ENCODE measurements at places on chromosomes 1 and 21.

GRCh38 chr1:26959722-26960624 lies at the start of gene KDF1:
TSS of gene KDF1 (minus strand) at chr1:26960468. CDS start at chr1:26952380, 8,088 bp downstream.
- DNase-seq, result no peak

DNA sequence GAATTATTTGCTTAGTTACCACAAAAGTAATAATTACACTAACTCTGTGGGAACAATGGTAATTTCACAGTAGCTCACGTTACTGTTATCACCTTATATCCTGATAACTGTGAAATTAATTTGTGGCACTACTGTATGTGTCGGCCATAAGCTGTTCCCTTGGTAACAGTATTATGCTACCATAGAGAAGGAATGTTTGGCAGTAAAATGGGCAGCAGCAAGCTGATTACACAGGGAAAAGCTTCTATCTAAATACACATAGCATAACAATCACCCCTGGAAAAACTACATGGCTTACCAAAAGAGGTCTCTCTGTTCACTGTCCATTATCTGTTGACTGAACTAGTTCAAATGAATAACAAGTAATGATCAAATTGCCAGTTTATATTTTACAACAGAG lies 124.1 kb downstream of the DPYD start:
- no peak for DNase-seq

- DNase-seq, result no peak
Observed at GRCh38 chr1:23553231-23554126, 5.8 kb downstream of the ID3 start.

DNA sequence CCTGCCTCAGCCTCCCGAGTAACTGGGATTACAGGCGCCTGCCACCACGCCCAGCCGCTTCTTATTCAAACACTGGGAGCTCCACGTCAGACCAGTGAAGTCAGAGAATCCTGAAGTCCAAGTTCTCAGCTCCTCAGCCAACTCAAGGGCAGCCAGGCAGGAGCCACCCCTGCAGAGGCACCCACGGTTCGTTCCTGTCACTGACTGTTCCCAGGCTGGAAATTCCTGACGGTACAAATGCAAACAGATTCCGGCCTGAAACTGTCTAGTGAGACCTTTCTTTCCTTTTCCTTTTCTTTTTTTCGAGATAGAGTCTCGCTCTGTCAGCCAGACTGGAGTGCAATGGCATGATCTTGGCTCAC lies 11.7 kb downstream of the SLC35E2B start:
- DNase-seq, result no peak

GRCh38 chr1:7988576-7988975 lies 27.1 kb downstream of the PARK7 start:
- DNase-seq, result no peak

DNA sequence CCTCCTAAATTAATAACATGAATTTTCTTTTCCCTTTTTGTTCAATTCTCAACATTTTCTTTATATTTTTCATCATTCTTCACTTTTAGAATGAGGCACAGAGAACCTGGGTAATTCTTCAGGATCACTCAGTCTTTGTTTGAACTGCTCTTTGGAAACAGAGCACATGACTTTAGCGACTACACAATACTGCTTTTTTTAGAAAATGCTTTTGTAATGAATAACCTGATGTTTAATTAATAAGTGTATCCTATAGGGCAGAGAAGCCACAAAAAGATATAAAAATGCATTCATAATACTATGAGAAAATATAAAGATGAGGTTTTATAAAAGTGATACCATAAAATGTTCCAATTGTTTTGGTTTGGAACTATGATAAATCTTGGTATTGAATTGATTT lies 77.8 kb downstream of the LRRC7 start:
- DNase-seq, result no peak

DNA sequence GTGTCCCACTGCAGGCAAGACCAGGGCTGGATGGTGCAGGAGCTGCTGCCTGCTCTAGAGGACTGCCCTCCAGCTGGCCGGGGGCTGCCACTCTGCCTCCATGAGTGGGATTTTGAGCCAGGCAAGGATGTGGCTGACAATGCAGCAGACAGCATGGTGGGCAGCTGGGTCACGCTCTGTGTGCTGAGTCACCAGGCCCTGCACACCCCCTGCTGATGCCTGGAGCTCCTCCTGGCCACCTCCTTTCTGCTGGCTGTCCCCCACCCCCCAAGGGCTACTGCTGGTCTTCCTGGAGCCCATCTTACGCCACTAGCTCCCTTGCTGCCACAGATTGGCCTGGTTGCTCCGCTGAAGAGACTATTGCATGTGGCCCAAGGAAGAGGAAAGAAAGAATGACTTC lies 3.9 kb upstream of the ZSCAN20 start:
- DNase-seq, result no peak

- no peak for DNase-seq
Observed at GRCh38 chr1:234093741-234094140, 189.3 kb downstream of the SLC35F3 start.

GRCh38 chr1:76866566-76866965 lies 714 bp upstream of the ST6GALNAC5 start:
- DNase-seq, result no peak

- no peak for DNase-seq
Observed at GRCh38 chr1:37822906-37823815, 15.2 kb upstream of the YRDC start.

DNA sequence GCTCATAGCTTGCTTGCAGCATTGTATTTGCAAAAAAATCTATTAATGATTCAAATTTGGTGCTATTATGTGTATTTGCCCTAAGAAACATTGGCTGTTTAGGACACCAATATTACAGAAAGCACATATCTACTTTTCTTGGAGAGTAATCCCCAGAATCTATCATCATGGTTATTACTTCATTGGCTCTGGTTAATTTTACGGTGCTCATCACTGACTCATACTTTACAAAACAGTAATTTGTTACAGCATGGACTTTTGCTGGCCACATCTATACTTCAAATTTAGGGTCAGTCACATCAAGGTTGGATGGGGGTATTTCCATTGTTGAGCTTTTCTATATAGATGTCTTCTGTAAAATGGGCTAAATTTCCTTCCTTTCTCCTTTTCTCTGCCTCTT lies 45.7 kb downstream of the SH3GLB1 start:
- DNase-seq, result no peak

DNA sequence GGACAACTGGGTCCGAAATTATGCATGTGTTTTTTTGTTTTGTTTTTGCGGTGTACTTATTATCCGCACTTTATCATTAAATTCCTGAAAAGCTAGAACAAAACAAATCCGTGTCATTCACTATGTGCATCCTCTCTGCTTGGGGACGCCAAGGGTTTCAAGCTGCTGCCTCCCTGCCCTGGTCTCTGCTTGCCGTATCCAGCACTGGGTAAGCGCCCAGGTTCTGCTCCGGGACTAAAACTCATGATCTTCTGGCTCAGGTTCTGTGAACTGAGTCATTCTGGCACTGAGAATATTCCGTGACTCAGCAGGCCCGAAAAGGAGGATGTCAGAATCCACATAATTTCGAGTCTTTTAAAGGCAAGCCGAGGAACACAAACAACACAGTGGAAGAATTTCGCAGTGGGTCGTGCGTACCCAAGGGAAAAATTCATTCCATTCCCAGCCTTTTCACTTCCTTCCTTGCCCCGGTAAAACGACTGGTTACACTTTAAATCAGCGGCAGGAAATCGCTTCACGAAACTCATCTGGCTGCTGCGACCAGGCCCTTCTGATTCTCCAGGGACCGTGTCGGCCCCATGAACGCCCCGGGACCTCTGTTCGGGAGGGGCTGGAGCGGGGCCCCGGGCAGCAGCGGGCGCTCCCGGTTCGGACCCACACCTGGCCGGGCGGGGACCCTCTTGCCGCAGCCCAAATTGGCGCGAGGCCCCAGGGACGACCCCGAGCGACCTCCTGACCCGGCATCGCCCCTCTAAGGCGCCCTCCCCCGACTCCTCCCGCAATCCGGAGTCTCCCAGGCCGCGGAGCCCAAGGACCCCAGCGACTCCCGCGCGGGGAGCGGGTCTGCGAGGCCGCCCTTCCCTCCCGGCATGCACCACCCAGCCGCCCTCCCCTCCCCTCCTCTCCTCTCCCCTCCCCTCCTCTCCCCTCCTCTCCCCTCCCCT lies 746 bp upstream of the LAMC1 start:
- peak; percentile 95 for DNase-seq

- peak; percentile 19 for DNase-seq
Observed at GRCh38 chr1:103371234-103371633, 154.3 kb upstream of the RNPC3 start.

DNA sequence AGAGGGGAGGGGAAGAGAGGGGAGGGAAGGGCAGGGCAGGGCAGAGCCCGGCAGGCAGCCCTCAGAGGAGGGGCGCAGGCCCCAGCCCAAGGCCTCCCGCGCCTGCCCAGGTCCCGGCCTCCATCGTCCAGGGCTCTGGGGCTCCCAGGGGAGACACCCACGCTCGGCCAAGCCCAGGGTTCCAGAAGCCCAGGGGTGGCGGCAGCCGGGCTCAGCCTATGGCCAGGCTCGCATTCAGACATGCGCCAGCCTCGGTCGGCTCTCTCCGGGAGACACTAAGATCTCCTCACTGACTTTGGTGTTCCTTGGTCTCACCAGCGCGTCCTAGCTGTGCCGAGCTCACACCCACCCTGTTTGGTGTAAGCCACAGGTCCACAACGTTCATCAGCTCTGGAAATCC lies 7.1 kb upstream of the ANKRD65 start:
- no peak for DNase-seq

GRCh38 chr1:182740120-182740519 lies 49.5 kb upstream of the NPL start:
- DNase-seq, result no peak

DNA sequence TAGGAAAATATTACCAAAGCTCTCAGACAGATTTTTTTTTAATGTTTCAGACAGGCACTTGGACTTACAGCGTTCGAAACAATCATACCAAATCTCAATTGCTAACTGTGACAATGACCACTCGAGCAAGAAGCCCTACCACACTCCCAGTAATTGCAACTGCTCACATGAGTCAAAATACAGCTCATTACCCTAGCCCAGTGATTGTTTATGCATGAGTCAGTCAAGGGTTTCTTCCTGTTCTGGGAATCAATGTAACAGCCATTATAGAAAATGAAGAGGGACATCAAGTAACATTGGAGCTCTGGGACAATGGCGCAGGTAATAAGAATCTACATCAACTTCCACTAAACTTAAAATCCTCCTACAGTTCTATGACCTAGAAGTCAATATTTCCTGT lies 56.1 kb upstream of the SH3GLB1 start:
- DNase-seq, result peak; percentile 29

- no peak for DNase-seq
Observed at GRCh38 chr1:68103011-68103545, 52.7 kb upstream of the DIRAS3 start.

- no peak for DNase-seq
Observed at GRCh38 chr1:34403156-34403555, 226.4 kb downstream of the C1orf94 start.

GRCh38 chr1:168321945-168322344 lies 41.3 kb downstream of the TBX19 start:
- no peak for DNase-seq

- no peak for DNase-seq
Observed at GRCh38 chr1:236013330-236013729, 51.6 kb downstream of the NID1 start.

- no peak for DNase-seq
Observed at GRCh38 chr1:203324105-203325025, 19.0 kb downstream of the BTG2 start.

DNA sequence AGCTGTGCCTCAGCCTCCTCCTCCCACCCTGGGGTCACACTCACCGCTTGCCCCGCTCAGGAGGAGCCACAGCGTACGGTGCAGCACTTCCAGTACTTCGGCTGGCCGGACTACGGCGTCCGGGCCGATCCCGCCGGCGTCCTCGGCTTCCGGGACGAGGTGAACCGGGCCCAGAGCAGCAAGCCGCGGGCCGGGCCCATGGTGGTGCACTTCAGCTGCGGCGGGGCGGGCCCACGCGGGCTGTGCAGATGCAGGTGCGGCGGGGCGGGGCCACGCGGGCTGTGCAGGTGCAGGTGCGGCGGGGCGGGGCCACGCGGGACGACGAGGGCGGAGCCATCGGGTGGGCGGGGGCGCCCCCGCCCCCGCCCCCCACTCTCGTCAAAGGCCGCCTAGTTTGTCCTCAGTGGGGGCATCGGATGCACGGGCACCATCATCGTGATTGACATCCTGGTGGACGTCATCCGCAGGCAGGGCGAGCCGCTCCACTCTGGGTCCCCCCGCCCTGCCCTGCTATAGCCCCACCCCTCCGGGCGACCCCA lies 5.5 kb downstream of the RNF223 start:
- no peak for DNase-seq

- DNase-seq, result no peak
Observed at GRCh38 chr1:245285168-245285567, 130.4 kb downstream of the KIF26B start.

- DNase-seq, result no peak
Observed at GRCh38 chr1:186682736-186683135, 2.5 kb upstream of the PTGS2 start.

GRCh38 chr1:246786606-246787238 lies 62.5 kb downstream of the SCCPDH start:
- no peak for DNase-seq

GRCh38 chr1:213266983-213267772 lies 216.1 kb downstream of the RPS6KC1 start:
- no peak for DNase-seq

DNA sequence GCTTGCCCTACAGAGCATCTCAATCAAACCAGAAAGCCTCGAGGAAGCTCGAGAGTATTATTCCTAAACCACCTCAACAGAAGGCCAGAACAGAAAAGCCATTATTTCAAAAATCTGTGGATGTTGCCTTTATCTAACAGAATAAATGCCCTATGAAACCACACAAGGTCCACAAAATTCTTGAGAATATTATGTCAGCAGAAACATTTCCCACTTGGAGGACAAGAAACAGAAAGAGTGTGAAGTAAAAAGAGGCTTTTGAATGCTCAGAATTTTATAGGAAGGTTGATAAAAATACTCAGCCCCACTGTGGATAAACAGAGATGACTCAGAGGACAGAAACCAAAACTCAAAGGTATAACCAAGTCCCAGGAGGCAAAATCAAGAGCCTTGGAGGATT lies 146.4 kb upstream of the LRRC7 start:
- no peak for DNase-seq

- no peak for DNase-seq
Observed at GRCh38 chr1:147129116-147129873, 43.0 kb downstream of the PRKAB2 start.

- no peak for DNase-seq
Observed at GRCh38 chr1:31487143-31487542, 74.1 kb downstream of the SERINC2 start.

GRCh38 chr1:38740487-38740886 lies 119.1 kb downstream of the RRAGC start:
- peak; percentile 28 for DNase-seq

- no peak for DNase-seq
Observed at GRCh38 chr21:41678016-41678923, 88.6 kb downstream of the RIPK4 start.

DNA sequence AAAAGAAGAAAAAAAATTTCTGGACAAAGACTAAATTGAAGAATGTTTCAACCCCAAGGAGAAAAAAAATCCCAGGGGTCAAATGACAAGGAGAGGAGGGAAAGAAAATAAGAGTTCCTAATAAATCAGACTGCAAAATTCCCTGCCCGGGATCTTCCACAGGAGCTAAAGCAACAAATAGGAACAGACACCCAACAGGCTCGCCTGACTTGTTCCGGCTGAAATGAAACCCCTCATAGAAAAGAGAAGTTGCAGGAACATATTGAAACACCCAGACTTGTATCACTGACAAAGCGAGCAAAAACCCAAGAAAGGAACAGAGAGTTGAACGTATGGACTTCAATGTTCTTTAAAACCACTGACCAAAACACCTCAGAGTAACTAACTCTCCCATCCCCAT lies 123.0 kb downstream of the TIAM1 start:
- DNase-seq, result no peak

All from AG04449 (cell line).